ENCODE measurements at places on chromosomes 13 and 19. TPM values are rescaled to one million over a fixed set of nuclear protein-coding genes. Genes with fewer than 3 reads are reported as not detected.

DNA sequence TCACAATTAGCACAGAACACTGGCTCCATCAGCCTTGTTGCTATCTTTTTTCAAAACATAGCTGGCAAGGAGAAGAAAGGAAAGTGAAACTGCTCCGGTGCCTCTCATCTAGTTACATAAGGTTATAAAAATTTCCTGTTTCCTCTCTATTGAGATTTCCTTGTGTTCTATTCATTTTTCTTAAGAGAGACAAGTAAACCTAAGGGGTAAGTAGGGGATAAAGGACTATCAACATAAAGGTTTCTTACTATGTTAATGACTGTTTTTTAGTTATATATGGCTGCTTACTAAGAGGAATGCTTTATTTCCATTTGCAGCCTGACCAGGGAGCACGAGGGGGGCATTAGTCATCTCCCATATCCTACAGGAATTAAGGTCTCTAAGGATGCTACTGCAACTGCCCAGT is 73.2 kb upstream of the MLNR start:
- peak; percentile 12 for DNase-seq

Gene ZBTB32
- total RNA-seq, result not detected

DNA sequence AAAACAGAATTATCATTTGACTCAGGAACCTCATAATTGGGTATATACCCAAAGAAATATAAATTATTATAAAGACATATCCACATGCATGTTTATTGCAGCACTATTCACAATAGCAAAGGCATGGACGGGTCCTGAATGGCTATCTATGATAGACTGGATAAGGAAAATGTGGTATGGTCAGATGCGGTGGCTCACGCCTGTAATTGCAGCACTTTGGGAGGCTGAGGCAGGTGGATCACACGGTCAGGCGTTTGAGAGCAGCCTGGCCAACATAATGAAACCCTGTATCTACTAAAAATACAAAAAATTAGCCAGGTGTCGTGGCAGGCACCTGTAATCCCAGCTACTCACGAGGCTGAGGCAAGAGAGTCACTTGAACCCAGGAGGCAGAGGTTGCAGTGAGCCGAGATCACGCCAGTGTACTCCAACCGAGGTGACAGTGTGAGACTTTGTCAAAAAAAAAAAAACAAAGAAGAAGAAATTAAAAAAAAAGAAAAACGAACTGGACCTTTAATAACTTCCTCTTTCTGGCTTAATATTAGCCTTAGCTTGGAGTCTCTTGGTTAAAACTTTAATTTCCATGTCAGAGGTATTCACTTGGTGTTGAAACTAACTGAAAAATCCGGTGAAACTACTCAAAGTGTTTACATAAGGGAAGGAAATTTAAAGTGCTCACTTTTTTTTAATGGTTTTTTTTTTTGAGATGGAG is 104.4 kb downstream of the ZNF486 start:
- DNase-seq, result no peak

Gene KLF5
- total RNA-seq, result 7.2 TPM

DNA sequence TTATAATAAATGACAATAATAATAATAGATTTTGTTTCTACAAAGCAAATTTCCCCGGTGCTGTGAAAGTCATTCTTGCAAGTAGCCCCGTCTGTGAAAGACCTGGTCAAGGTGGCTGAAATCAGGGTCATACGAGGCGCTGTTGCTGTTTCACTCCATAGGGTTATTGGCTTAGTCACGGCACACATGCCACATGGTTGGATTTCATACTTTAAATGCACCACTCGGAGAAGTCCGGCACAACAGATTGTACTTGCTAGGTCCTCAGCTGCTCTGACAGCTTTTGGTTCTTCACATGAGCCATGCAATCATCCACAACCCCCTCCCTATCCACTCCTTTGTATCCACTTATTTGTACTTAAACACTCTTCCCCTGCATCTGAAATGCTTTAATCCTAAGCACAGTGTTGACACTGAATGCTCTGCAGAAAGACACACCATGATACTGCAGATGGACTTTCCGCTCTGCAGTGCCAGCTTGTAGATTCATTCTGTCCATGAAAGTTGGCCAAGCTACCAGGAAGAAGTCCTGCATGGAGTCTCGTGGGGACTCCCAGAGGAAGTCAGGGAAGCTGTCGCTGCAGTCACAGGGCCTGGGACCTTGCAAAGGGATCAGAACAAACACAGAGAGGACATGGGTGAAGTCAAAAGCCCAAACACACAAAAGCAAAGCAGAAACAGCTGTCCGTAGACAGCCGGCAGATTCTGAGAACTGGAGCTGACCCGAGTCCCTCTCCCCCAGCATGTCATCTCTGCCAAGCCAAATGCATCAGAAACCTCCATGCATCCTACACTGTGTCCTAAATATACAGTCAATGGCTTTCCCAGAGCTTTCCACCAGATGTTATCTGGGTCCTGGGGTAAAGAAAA is 124.6 kb downstream of the COL4A2 start:
- no peak for DNase-seq

DNA sequence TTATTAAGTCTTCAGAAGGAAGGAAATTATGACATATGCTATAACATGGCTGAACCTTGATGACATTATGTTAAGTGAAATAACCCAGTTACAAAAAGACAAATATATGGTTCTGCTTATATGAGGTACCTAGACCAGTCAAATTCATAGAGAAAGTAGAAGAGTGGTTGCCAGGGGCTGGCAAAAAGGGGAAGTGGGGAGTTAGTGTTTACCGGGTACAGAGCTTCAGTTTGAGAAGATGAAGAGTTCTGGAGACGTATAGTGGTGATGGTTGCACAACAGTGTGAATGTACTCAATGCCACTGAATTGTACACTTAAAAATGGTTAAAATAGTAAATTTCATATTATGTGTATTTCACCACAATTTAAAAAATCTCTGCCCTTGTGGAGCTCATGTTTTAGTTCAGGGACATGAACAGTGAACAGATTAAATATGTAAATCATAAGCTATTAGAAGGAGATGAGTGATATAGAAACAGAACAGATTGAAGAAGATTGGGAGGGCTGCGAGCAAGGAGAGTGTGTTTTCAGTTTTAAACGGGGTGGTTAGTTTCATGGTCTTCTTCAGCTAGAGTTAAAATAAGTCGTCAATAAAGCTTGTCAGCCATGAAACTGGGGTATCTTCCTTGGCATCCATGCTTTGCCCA is 355.2 kb downstream of the KCNRG start:
- no peak for DNase-seq

- no peak for DNase-seq
Observed at GRCh38 chr13:62544928-62545327, 1129.3 kb upstream of the PCDH20 start.

DNA sequence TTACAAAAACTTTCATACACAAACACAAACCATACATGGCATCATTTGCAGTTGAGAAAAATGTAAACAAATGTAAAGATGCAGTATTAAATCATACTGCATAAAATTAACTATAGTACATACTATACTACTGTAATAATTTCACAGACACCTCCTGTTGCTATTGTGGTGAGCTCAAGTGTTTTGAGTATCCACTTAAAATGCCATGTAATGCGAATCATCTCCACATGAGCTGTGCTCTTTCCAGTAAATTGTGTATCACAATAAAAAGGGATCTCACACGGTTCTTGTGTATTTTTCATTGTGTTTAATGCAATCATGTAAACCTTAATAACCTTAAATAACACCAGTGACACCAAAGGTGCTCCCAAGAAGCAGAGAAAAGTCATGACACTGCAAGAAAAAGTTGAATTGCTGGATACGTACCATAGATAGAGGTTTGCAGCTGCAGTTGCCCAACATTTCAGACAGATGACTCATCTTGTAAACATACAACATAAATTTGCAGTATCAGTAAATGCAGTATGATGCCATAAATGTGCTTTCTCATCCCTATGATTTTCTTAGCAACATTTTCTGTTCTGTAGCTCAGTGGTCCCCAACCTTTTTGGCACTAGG is 166.6 kb downstream of the RAP2A start:
- DNase-seq, result peak; percentile 48

DNA sequence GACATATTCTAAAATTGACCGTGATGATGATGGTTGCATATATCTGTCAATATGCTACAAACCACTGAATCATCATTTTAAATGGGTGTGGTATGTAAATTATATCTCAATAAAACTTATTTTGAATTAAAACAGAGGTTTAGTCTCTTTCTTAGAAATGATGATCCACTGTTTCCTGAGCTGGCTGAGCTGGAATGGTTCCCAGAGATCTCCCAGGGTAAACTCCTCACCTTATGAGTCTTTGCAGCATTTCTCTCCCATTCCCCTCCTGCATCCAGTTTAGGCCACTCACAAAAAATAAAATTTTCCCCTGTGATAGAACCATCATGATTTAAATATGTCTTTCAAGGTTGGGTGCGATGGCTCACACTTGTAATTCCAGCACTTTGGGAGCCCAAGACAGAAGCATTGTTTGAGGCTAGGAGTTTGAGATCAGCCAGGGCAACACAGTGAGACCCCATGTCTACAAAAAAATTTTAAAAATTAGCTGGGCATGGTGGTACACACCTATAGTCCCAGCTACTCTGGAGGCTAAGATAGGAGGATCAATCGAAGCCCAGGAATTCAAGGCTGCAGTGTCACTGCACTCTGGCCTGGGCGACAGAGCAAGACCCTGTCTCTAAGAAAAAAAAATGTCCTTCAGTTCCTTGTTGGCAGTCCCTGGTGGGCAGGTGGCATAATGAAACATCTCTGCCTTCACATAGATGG is 46.1 kb downstream of the FLT1 start:
- DNase-seq, result no peak

- no peak for DNase-seq
Observed at GRCh38 chr19:12666265-12667048, at the start of the genes MAN2B1 and WDR83. Gene MAN2B1 (minus strand): TSS chr19:12666742. CDS start chr19:12666701, 41 bp downstream. Gene WDR83 (plus strand): TSS chr19:12666807. CDS start chr19:12669791, 2,984 bp downstream.

Gene CGB2
- total RNA-seq, result not detected

Gene OR10H4
- not detected for total RNA-seq

Gene FAM124A
- total RNA-seq, result 0.55 TPM

Gene MAP3K10
- total RNA-seq, result 1.3 TPM

DNA sequence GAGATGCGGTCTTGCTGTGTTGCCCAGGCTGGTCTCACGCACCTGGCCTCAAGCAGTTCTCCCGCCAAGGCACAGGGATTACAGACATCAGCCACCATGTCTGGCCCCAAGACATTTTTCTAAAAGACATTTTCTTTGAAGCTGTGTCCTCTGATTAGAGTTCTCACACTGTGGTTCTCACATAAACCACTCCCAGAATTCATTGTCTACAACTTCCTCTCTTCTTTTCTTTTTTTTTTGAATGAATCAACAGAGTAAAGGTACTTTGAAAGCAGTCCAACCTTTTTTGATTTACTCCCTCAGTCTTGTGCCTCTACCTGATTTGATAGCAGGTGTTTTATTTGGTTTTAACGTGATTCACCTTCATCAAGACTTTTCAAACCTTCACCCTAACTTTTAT is 14.3 kb upstream of the SHD start:
- no peak for DNase-seq

- DNase-seq, result no peak
Observed at GRCh38 chr19:591099-591958, 1.6 kb downstream of the HCN2 start.

Gene CATSPERD
- total RNA-seq, result not detected

Gene ZNF493
- total RNA-seq, result 8.9 TPM

Gene FGF22
- total RNA-seq, result not detected

Gene ZNF724
- total RNA-seq, result 10.5 TPM

GRCh38 chr13:102277286-102277685 is 124.6 kb downstream of the FGF14 start:
- DNase-seq, result no peak

Gene RANBP3
- 54.2 TPM for total RNA-seq

Gene DACH1
- 0.14 TPM for total RNA-seq

- no peak for DNase-seq
Observed at GRCh38 chr13:74004109-74004508, 130.1 kb downstream of the KLF12 start.

DNA sequence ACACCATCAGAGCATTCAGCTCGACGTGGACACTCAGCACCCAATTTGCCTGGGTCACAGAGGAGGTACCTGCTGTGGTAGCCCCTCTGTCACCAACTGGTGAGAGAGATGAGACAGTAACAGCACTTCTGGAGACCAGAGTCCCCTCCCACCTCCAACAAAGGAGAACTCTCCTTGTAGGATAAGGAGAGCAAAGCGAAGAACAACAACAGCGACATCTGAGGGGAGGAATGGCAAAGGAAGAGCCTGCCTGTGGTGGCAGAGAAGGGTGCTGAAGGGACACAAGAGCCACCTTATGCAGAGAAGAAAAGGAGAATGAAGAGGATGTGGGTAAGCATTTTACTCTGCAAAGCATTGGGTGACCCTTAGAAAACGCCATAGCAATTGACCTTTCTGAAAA is 167.8 kb downstream of the ABCC4 start:
- DNase-seq, result no peak

- DNase-seq, result no peak
Observed at GRCh38 chr13:29489650-29490560, 105.6 kb downstream of the SLC7A1 start.

DNA sequence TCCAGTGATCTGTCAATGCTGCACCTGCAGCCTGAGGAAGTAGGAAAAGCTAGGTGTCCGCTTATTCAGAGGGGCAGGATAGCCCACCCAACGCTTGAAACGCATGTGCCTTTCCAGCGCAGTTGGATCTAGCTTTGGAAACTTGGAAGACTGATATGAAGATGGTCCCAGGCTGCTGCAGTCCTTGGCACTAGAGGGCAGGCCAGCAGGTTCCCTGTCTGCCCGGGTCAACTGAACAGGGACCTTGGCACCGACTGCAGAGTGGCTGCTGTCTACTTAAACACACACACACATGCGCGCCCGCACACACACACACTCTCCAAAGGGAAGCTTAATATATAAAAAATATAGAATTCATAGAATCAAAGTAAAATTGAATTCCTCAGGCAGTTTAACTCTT is 100.0 kb downstream of the TSHZ3 start:
- DNase-seq, result no peak

- no peak for DNase-seq
Observed at GRCh38 chr19:8461891-8462290, 17.1 kb downstream of the HNRNPM start.

- no peak for DNase-seq
Observed at GRCh38 chr13:48531416-48532255, 1.2 kb downstream of the RCBTB2 start.

Gene SPRED3
- 1.4 TPM for total RNA-seq

GRCh38 chr13:40961214-40961613 is 57.9 kb downstream of the ELF1 start:
- no peak for DNase-seq

- DNase-seq, result no peak
Observed at GRCh38 chr13:59672445-59672844, 491.3 kb downstream of the DIAPH3 start.

- no peak for DNase-seq
Observed at GRCh38 chr19:44551850-44552249, 22.4 kb upstream of the CEACAM20 start.

Data from H4 (cell line).